ENCODE measurements at places on chromosomes 4 and X.

DNA sequence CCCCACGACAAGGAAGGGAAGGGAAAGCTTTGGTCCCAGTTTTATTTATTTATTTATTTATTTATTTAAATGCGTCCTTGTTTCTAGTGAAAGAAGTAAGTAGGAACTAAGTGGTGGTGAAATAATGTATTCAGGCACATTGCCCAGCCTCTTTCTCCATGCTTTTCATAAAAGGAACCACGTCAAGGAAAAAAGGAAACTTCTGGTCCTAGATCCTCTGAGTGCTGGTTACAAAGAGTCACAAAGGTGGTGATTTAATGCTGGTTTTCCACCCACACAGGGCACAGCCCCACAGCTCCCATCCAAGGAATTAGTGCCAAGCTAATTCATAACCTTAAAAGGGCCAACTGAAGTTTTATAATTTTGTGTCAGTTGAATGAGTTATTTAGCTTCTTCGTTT, 206.6 kb upstream of the GYPA start:
- no peak for DNase-seq

DNA sequence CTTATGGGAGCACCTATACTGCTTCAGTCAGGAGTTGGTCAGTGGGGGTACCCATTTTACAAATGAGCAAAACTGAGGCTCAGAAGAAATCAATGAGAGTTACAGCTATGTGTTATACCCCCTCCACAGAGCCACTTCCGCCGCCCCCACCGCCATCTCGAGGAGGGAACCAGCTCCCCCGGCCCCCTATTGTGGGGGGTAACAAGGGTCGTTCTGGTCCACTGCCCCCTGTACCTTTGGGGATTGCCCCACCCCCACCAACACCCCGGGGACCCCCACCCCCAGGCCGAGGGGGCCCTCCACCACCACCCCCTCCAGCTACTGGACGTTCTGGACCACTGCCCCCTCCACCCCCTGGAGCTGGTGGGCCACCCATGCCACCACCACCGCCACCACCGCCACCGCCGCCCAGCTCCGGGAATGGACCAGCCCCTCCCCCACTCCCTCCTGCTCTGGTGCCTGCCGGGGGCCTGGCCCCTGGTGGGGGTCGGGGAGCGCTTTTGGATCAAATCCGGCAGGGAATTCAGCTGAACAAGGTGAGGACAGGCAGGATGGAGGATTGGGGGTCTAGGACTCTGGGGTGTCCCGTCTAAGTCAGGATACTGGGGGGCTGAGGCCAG, 5.0 kb downstream of the WAS start:
- DNase-seq = no peak

DNA sequence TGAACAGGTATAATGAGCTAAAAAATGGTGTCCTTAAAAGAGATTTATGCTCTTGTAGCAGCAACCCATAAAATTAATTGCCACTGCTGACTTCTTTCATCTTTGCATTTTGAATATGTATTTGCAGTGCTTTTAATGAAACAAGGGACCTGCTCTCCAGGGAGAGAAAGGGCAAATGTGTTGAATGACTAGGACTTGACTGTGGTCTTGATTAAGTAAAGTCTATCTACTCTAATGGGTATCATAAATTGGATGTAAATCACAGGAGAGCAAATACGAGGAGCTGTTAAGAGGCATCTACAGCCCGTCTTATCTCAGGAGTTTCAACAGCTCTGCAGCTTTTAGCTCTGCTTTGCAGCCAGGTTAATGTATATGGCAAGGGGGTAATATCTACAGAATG, 216.4 kb downstream of the PALLD start:
- no peak for DNase-seq

DNA sequence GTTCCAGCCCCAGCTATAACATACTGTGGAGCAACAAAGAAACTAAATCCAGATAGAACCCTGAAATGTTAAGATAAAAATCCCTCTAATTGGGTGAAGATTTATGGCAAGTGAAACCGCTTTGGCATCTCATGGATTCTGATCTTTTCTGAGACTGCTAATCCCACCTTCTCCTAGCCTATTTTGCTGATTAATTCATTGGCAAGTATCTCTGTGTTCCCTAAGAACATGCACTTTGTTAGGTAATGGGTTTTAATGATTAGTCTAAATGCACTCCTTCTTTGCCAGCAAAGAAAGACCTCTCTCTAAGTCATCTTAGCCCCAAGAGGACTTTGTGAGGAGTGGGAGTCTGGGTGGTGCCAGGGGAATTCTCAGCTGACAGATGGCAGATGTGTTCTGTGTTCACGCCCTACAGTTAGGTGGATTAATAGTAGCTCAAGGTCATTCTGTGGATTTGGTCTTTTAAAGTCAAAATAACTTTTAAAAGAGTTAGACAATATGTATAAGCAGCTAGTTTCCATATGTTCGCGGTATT, 171.3 kb downstream of the UNC5C start:
- DNase-seq = no peak

DNA sequence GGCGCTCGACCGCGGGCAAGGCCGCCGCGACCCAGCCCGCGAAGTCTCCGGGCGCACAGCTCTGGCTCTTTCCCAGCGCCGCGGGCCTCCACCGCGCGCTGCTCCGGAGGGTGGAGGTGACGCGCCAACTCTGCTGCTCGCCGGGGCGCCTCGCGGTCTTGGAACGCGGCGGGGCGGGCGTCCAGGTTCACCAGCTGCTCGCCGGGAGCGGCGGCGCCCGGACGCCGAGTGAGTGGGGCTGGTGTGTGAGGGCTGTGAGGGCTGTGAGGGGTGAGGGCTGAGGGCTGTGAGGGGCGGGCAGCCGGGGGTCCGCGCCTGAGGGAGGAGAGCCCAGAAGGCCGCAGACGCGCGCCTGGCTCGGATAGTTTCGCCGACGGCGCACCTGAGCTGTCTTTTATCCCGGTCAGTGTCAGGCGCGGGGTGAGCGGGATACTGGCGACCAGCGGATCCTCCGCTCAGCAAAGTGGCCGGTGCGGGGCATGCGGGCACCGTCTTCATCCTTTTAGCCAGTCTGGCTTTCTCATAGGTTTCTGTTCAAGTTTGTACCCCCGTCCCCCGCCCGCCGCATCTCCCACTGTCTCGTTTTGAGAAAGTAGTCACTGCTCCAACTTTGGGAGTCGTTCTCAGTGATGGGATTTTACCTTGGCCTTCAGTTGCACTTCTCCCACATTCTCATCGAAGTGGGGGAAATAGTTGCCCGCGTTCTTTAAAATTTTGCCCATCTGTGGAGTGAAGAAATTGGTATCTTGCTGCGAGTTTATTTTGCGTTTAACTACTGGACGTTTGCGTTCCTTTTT, 586 bp downstream of the HERC5 start:
- no peak for DNase-seq

DNA sequence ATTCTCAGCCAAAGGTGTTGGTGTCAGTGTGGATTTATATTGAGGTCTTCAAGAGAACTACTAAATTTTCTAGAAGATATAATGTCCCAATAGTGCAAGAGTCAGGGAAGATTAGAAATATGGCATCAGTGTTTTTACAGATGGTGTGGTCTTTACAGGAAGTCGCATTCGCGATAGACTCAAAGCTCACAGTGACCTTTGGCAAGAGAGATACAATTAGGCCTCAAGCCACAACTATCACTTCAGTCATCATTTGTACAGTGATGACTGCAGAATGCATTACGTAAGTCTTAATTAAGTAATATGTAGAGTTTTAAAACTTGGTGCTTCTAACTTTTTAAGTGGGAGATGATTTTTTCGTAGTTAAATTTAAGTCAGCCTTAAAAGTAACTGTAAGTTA, 237.2 kb upstream of the FSTL5 start:
- DNase-seq = no peak

DNA sequence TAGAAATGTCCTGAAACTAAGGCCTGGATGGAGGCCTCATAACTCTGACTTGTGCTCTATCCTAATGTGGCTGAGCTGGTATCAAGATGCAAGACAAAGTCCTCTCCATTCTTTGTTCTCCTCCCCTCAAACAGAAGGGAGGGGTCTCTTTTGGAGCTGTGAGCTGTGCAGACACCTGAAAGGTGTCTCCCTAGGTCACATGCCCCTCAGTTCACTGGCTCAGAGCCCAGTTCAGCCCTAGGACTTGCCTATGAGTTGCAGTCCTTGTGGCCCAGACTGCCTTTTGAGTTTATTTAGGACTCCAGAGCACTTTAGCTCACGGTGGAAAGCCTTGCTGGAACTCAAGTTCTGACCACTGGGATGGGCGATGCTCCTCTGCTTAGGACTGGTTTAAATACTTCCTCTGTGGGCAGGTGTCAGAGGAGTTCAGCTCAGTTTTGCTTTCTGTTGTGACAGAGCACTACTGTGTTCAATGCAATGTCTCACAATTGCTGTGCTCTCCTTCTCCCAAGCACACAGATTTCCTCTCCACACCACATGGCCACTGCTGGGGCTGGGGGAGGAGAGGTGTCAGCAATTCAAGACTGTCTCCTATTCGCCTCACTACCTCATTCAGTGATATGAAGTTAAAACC, 84.8 kb upstream of the ZNF827 start:
- no peak for DNase-seq

DNA sequence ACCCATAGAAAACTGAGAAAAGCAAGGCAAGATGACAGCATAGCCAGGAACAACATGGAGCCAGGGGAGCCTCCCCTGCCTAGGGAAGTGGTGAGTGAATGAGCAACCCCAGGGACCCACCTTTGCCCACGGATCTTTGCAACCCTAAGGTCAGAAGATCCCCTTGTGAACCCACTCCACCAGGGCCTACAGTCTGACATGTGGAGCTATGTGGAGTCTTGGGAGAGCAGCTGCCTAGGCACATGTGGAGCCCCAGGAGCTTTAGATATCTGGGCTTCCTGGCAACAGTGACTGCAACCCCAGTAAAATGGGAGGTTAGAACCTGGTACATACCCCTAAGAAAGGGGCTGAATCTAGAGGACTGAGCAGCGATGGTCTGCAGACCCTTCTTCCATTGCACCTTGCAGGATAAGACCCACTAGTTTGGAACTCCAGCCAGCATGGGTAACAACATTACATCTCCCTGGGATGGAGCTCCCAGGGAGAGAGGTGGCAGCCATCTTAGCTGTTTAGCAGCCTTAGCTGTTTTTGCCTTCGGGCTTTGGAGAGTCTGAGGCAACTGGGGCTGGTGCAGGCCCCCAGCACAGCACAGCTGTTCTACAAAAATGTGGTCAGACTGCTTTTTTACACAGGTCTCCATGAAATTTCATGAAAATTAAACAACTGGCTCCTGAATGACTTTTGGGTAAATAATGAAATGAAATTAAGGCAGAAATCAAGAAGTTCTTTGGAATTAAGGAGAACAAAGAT, 104.7 kb upstream of the TRIM2 start:
- no peak for DNase-seq

GRCh38 chr4:27008679-27009078, 148.0 kb downstream of the STIM2 start:
- no peak for DNase-seq

DNA sequence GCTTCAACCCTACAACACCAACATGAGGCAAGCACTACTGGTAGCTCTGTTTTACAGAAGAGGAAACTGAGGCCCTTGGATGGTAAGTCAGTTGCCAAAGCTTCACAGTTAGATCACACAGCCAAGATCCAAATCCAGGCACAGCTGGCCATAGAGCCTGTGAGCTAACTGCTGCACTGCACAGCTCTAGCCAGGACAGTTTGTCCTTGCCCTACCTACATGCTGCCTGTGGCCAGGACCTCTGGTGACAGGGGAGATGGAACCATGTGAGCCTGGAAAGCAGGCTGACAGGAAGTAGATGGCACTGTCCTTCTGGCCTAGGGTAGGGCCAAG, 257.8 kb downstream of the FBXW7 start:
- DNase-seq = no peak

All from pulmonary artery endothelial cell (primary cell).